Activated CD8-positive, alpha-beta memory T cell treated with anti-CD3 and anti-CD28 coated beads, Interleukin-2, amount 10 ng/mL, durations not matched to agents 7 days and 5 days (primary cell): ENCODE measurements at places on chromosomes 1 and 21.
A peak's percentile ranks its signal among the peaks of the same experiment; 100 is the strongest.

- no peak overlapping the region for H3K27ac ChIP-seq
- no peaks in the 10 kb centered on the region for H3K27me3 ChIP-seq
- H3K4me1 ChIP-seq: no peaks in the 10 kb centered on the region
- H3K4me3 ChIP-seq: no peak overlapping the region
- H3K36me3 ChIP-seq: no peaks in the 10 kb centered on the region
These were observed 12.3 kb upstream of the GOLT1A start for GRCh38 chr1:204225841-204226735.

- peaks cover 20% of the 10 kb centered on the region for H3K4me1 ChIP-seq
- H3K36me3 ChIP-seq: no peaks in the 10 kb centered on the region
- no peak overlapping the region for H3K4me3 ChIP-seq
- H3K27ac ChIP-seq: no peak overlapping the region
- peaks cover 5% of the 10 kb centered on the region for H3K27me3 ChIP-seq
These were observed 46.1 kb upstream of the SLC30A1 start for GRCh38 chr1:211625040-211625439.

DNA sequence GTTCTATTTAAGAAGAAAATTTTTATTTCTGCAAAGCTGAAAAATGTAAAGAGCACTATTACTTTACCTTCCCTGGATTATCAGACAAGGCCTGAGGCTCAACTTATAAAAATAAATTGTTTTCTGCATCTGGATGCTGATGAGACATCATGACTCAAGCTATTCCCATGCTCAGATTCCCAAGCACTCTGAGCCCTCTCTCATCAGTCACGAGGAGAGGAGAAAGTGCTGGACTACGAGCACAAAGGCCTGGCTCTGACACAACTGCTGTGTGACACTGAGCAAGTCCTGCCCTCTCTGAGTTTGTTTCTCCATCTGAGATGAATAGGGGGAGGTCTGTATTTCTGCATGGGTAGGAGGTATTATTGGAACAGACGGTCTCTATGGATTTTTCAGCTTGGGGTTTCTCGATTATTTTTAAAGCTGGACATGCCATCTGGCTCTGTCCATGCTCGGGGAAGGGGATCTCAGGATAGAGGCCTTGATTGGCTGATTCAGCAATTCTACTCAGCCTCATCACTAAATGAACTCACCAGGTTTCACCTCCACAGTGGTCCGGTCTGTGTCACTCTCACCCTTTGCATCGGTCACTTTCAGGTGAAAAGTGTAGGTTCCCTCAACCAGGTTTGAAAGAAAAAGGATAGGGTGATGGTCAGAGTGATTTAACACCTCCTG is 107.7 kb downstream of the KIAA0319L start:
- H3K27me3 ChIP-seq: no peaks in the 10 kb centered on the region
- peaks cover 13% of the 10 kb centered on the region for H3K4me1 ChIP-seq
- no peak overlapping the region for H3K4me3 ChIP-seq
- H3K36me3 ChIP-seq: peaks cover 11% of the 10 kb centered on the region
- DNase-seq: no peak
- no peak overlapping the region for H3K27ac ChIP-seq

- no peak overlapping the region for H3K27ac ChIP-seq
- peaks cover 3% of the 10 kb centered on the region for H3K27me3 ChIP-seq
These were observed 64.5 kb downstream of the LRRC40 start for GRCh38 chr1:70140894-70141293.

DNA sequence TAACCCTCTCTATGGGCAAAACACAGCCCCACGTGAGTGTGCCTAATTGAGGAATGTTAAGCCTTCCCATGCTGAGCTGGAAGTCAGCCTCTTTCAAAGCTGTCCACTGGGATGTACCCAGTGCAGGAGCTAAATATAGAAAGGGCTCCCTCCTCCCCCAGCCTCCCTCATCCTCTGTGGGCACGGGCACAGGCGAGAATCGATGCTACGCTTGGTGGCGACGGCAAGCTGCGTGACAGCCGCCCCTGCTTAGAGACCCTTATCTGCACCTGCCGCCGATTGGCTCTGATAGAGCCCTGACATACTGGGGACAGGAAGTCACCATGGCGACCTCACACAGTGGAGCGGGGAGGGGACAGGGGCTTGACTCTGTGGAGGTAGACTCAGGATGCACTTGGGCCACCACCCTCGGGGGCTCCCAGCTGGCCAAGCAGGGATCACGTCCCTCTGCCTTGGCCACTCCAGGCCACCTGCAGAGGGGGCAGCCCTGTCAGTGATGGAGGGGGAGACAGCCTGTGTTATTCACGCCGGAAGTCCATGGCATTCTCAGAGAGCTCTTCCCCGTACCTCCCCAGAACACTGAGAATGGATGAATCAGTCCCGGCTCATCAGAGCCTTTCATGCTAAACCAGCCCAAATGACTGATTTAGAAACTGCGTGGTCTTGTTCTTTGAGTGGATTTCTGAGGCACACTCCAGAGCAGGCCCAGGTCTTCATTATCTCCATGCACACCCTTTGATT is 84.8 kb downstream of the KCND3 start:
- no peaks in the 10 kb centered on the region for H3K36me3 ChIP-seq
- peak; percentile 51 for DNase-seq
- no peak overlapping the region for H3K27ac ChIP-seq
- peaks cover 21% of the 10 kb centered on the region for H3K27me3 ChIP-seq
- H3K4me1 ChIP-seq: peaks cover 22% of the 10 kb centered on the region
- no peak overlapping the region for H3K4me3 ChIP-seq

- H3K4me3 ChIP-seq: no peak overlapping the region
- no peaks in the 10 kb centered on the region for H3K27me3 ChIP-seq
- H3K36me3 ChIP-seq: no peaks in the 10 kb centered on the region
- no peaks in the 10 kb centered on the region for H3K4me1 ChIP-seq
These were observed 13.6 kb upstream of the GPX7 start for GRCh38 chr1:52588535-52588934.

- H3K4me3 ChIP-seq: no peak overlapping the region
- H3K4me1 ChIP-seq: peaks cover 10% of the 10 kb centered on the region
- no peak overlapping the region for H3K27ac ChIP-seq
- H3K27me3 ChIP-seq: peaks cover 7% of the 10 kb centered on the region
- H3K36me3 ChIP-seq: no peaks in the 10 kb centered on the region
These were observed 3.2 kb downstream of the GSTM4 start for GRCh38 chr1:109659145-109659544.

DNA sequence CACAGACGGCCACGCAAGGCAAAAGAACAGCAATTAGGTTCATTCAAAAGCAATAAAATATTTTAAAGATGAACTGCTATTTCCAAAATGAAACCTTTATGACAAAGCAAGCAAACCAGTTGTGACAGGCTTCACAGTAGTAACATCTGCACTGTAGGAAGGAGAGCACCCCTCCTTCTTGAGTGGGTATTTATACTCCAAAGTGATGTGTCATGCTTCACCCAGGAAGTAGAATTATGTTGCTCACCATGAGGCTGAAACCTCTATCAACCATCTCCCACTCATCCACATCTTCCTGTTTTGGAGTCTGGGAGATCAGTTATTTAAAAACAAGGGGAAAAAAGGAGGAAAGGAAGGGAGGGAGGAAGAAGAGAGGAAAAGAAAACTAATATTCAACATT is 885 bp downstream of the OR2T10 start:
- H3K27me3 ChIP-seq: no peaks in the 10 kb centered on the region
- no peaks in the 10 kb centered on the region for H3K36me3 ChIP-seq
- DNase-seq: no peak
- no peaks in the 10 kb centered on the region for H3K4me1 ChIP-seq
- no peak overlapping the region for H3K4me3 ChIP-seq

DNA sequence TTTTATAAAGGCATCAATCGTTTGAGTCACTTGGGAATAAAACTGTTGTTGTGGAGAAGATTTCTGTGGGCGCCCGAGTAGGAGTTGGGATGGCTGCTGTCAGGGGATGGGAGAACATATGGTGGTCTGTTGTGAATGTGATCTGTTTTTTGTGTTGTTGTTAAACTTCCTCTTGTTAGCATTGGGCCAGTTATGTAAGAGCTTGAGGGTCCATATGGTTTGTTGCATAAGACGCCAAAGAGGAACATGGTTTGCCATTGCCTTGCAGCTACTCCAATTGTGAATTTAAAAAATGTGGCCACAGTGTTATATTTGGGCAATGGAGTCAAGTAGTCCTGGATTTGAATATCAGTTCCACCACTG is 136.1 kb upstream of the JUN start:
- H3K4me1 ChIP-seq: peaks cover 26% of the 10 kb centered on the region
- DNase-seq: no peak
- peaks cover 6% of the 10 kb centered on the region for H3K36me3 ChIP-seq
- H3K4me3 ChIP-seq: no peak overlapping the region
- H3K27ac ChIP-seq: no peak overlapping the region

GRCh38 chr1:27915082-27915575 is 19.7 kb upstream of the SMPDL3B start:
- H3K4me1 ChIP-seq: peaks cover 31% of the 10 kb centered on the region
- H3K4me3 ChIP-seq: peak overlapping the region; percentile 100
- DNase-seq: no peak
- peaks cover 20% of the 10 kb centered on the region for H3K36me3 ChIP-seq
- H3K27ac ChIP-seq: peak overlapping the region; percentile 99
- peaks cover 18% of the 10 kb centered on the region for H3K27me3 ChIP-seq

DNA sequence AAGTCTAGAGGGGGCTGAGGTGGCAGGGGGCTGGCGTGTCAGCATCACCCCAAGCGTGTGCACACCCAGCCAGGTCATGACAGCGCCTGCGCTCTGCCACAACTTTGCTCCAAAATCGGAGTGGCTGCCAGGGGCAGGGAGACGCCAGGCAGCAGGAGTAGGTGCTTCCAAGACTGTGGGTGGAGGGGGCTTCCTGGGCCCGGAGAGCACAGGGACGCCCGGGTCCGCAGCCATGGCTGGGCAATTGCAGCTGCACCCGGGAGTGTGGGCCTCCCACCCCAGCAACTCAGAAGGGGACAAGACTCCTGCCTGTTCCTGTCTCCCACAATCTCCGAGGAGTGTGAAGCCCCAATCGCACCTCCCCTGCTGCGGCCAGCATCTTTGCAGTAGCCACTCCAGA is 53.1 kb upstream of the CYYR1 start:
- H3K27me3 ChIP-seq: no peaks in the 10 kb centered on the region
- no peak overlapping the region for H3K4me3 ChIP-seq
- H3K27ac ChIP-seq: no peak overlapping the region

DNA sequence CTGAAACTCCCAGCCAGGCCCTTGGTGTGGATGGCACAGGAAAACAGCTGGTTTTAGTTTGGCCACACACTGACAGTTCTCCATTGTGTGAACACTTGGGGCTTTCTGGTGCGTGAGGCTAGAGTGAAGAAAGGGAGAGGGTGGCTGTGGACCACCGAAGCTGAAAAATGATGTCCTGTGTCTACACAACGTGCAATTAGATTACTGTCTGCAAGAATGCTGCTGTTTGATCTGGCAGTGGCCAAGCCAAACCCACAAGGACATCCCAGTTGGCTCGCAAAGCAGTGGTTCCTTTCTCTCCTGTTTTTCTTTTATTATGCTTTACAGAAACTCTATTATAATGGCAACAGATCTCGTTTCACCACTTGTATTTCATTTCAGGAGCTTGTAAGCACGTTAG is 58.9 kb downstream of the ERG start:
- H3K27ac ChIP-seq: no peak overlapping the region
- H3K4me1 ChIP-seq: no peaks in the 10 kb centered on the region
- H3K36me3 ChIP-seq: no peaks in the 10 kb centered on the region
- H3K4me3 ChIP-seq: no peak overlapping the region
- no peak for DNase-seq

- DNase-seq: peak; percentile 53
- peak overlapping the region; percentile 89 for H3K4me3 ChIP-seq
- H3K36me3 ChIP-seq: peaks cover 17% of the 10 kb centered on the region
- H3K4me1 ChIP-seq: peaks cover 32% of the 10 kb centered on the region
- H3K27me3 ChIP-seq: peaks cover 4% of the 10 kb centered on the region
- no peak overlapping the region for H3K27ac ChIP-seq
These were observed 871 bp upstream of the ETS2 start for GRCh38 chr21:38804789-38805327.

GRCh38 chr1:184502161-184502560 is 115.3 kb downstream of the C1orf21 start:
- H3K27ac ChIP-seq: no peak overlapping the region
- peaks cover 10% of the 10 kb centered on the region for H3K27me3 ChIP-seq
- H3K36me3 ChIP-seq: no peaks in the 10 kb centered on the region
- no peak overlapping the region for H3K4me3 ChIP-seq

DNA sequence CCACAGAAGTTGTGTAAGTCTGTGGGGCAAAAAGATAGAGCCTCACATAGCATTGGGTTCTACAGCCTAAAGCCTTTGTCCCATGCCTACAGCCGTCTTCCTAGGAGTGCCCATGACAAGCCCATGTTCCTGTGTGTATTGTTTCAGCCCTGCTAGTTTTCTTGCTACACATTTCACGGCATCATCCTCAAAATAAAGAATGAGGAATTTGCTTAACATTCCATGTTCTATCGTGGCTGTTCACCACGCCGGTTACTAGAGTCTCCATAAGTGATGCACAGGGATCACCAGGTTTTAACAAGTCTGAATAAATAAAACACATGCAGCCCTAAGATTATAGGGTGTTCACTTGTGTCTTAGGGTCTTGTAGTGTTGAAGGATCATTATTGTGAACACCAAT is 87.4 kb upstream of the NGF start:
- DNase-seq: no peak
- H3K4me1 ChIP-seq: no peaks in the 10 kb centered on the region
- H3K4me3 ChIP-seq: no peak overlapping the region
- H3K36me3 ChIP-seq: no peaks in the 10 kb centered on the region
- peaks cover 7% of the 10 kb centered on the region for H3K27me3 ChIP-seq

- H3K4me3 ChIP-seq: no peak overlapping the region
- H3K4me1 ChIP-seq: peaks cover 10% of the 10 kb centered on the region
- peaks cover 86% of the 10 kb centered on the region for H3K27me3 ChIP-seq
- DNase-seq: no peak
- peaks cover 3% of the 10 kb centered on the region for H3K36me3 ChIP-seq
These were observed 1.9 kb downstream of the ARHGEF11 start for GRCh38 chr1:157043685-157044084.

DNA sequence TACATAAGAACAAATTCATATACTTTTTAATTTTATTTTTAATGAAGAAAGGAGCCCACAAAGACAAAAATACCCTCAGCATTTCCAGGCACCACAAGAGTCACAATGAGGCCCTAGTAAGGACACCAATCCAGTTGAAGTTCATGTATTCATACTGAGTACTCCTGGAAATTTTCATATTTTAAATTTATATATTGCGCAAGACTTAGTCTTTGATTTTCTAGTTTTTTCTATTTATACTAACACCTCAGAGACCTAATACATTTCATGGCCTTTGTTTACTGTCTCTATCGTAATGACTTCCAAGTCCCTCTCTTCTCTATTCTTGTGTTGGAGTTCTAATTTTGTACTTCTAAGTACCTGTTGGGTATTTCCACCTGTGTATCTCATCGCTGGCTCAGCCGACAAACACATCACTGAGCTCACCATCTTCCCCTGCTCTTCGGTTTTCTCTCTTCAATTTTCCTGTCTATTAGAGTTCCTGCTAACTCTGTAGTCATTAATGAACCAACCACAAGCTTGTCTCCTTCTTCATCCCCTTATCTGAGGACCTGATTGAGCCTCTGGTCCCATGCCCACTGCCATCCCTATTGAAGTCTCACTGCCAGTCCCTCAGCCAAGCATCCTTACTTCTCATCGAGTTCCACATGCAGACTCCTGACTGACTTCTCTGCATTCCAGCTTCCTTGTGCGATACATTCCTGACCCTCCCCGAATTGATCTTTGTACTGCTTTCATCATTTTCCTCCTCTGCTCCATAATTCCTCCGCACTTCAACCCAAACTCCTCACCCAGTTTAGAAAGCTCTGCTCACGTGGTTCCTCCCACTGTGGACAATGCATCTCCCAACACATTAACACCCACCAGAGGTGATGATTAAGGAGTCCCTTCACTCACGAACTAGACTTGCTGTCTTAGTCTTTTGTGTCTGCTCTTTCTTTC is 17.3 kb upstream of the IRF2BP2 start:
- H3K4me3 ChIP-seq: no peak overlapping the region
- no peak for DNase-seq
- peaks cover 3% of the 10 kb centered on the region for H3K4me1 ChIP-seq
- H3K27me3 ChIP-seq: no peaks in the 10 kb centered on the region
- peaks cover 3% of the 10 kb centered on the region for H3K36me3 ChIP-seq
